ENCODE measurements at places on chromosomes 7 and 10.

DNA sequence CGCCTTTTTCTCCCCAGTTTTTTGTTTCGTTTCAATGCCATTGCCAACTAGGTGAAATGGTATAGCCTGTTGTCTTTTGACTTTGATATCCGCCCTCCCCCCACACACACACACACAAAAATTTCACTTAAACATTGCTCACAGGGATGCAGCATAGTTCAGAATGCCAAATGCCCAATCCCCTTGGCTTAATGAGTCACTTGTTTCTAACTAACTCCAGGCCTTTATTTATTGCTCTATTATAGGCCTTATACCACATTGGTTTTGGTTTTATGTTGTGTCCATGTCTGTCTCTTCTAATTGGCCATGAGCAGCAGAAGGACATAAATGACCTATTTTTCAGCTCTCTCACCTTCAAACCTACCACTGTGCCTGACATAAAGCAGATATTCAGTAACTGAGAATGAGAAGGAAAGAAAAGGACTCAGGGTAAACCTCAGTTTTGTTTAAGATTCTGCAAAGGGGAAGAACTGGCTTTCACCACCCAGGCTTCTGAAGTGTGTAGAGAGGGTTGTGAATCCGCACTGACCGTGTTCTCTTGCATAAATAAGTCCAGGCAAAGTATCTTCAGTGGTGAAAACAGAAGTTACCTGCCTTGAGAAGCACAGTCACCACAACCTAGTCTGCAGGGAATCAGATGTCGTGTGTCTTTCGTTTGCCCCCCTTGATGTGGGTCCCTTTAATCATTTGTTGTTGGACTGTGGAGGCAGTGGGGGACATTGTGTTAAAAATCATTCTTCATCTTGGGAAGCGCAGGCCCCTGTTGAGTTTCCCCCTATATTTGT lies 139.8 kb downstream of the CELF2 start:
- no peak for DNase-seq

DNA sequence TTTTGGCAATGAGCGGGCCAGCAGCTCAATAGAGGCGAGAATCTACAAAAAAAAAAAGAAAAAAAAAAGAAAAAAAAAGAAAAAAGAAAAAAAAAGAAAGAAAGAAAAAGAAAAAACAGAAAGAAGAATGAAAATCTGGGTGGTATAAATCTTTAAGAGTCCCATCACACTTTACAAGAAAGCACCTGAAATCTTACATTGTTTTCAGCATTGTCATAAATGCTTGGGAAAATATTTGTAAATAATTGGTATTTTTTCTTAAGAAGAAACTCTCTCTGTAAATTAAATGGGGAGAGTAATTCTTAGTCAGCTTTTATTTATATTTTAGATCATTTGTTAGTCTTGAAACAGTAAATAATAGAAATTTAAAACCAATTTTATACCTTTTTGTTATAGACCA lies 38.2 kb downstream of the NDUFB2 start:
- DNase-seq = no peak

GRCh38 chr10:98260350-98260749 lies 7.6 kb downstream of the LOXL4 start:
- no peak for DNase-seq

DNA sequence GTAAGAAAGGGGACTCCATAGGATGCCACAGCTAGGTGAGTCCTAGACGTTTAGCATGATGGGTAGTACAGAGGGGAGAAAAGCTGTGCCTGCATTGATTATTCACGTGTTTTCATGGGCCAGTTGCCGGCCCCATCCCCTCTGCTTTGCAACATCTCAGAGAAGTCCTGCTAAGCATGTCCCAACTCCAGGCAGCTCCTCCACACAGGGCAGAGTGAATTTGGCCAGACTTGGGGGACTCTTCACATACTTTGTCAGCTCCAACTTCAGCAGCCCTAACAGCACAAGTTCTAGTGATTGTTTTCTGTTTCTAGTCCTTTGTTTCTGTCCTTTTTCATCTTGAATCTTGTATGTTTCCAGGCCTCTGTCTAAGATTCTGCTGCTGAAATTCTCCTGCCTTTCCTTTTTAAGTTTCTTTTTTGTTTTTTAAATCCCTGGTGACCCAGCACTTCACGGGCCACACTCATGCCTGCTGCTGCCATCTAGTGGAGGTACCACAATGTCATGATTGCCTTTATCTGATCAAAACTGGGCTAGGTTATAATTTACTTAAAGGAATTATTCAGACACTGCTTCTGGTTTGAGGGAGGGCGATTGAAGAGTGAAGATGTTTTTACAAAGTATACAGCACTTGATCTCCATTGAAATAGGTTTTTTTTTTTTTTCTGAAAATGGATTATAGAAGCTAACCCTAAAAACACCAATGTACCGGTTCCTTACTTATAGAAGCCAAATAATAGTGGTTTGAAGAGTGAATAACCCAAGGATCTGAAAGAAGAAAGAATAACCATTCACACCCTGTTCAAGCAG lies 276.9 kb downstream of the CSTF2T start:
- peak; percentile 33 for DNase-seq

DNA sequence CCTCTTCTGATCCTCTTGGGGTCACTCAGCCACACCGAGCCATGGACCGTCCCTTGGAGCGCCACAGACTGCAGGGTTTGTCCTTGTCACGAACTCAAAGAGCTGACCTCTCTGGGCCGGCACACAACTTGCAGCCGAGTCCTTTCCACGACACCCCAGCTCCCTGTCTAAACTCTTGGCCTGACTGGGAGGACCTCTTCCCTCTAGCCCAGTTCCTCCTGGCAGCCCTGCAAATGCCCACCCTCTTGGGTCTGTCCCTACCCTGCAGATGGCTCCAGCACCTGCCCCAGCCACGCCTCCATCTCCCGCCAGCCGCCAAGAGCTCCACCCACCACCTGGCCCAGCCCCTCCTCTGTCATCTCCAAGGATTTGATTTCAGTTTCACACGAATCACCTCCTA lies 339.2 kb downstream of the DNAJB6 start:
- DNase-seq = peak; percentile 35

- DNase-seq = no peak
Measured at GRCh38 chr7:169276-170172, 22.8 kb upstream of the FAM20C start.

GRCh38 chr10:109982812-109983211 lies 25.0 kb upstream of the ADD3 start:
- no peak for DNase-seq

DNA sequence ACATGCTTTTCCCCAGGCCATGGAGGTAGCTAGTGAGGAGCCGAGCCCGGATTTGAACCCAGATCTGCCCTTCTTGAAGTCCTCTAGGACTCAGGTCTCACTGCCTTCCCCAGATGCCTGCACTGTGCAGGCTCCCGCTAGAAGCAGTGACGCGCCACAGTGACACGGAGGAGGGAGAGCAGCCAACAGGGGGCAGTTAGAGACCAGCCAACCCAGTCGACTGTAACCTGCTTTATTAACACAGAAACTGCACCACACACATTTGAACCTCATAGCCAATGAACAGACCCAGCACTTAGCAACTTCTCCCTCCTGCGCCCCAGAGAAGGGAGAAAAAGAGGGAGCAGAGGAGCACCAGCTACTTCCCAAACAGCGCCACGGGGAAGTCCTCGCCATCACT lies 27.4 kb downstream of the PILRA start:
- peak; percentile 31 for DNase-seq

DNA sequence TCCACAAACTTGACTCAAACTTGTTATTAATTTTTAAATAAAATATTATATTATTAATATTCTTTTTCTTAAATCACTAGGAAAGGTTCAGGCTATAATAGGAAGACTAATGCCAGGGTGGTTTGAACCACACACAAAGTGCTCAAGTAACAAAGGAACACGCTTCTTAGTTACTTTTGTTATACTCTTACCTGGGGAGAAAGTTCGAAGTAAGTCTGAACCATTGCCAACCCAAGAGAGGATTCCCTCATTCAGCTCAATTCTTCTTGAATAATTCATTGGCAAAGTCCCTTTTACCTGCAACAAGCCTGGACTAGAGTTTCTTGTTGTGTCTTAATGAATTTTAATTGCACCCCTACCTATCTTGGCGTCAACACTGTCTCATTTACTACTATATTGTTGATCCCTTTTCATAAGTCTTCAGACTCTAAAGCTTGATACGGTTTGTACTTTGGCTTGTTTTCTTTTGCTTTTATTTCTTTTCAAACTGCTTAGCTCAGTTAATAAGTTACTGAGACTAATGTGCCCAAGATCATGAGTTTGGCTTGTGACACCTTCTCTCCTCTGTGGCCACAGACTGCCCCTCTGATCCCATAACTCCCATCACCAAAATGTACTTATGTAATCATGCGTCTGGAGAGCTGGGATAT lies 10.2 kb upstream of the C10orf67 start:
- DNase-seq = no peak

DNA sequence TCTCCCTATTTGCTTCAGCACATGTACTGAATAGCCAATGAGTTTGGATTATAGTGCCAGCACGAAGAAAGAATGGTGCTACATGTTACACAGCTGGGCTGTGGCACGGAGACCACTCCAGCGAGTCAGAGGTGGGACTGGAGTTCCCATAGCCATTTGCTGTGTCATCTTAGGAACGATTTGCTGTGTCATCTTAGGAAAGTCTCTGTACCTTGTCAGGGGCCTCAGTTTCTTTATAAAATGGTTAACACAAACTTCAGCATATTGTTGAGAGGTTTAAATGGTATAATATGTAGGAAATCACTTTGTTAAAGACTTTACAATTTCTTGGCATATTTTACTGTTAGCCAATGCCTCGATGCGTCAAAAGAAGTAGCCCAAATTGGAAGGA lies 609.4 kb downstream of the LRMDA start:
- no peak for DNase-seq

DNA sequence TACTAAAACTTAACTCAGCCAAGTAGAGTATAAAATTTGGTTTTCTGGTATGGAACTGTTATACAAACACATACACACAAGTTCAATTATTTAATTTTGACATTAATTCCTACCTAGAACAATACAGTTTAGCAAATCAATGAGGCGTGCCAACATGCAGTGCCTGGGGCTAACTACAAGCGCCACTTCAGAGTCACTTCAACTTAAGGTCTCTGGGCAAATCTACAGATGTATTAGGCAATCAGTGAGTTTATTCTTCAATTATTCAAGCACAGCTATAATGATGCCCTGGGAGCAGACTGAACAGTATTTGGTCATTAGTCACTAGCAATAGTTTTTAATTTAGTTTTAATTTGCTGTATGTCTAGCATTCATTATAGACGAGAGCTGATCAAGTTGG lies 51.6 kb downstream of the HIBADH start:
- DNase-seq = peak; percentile 90

DNA sequence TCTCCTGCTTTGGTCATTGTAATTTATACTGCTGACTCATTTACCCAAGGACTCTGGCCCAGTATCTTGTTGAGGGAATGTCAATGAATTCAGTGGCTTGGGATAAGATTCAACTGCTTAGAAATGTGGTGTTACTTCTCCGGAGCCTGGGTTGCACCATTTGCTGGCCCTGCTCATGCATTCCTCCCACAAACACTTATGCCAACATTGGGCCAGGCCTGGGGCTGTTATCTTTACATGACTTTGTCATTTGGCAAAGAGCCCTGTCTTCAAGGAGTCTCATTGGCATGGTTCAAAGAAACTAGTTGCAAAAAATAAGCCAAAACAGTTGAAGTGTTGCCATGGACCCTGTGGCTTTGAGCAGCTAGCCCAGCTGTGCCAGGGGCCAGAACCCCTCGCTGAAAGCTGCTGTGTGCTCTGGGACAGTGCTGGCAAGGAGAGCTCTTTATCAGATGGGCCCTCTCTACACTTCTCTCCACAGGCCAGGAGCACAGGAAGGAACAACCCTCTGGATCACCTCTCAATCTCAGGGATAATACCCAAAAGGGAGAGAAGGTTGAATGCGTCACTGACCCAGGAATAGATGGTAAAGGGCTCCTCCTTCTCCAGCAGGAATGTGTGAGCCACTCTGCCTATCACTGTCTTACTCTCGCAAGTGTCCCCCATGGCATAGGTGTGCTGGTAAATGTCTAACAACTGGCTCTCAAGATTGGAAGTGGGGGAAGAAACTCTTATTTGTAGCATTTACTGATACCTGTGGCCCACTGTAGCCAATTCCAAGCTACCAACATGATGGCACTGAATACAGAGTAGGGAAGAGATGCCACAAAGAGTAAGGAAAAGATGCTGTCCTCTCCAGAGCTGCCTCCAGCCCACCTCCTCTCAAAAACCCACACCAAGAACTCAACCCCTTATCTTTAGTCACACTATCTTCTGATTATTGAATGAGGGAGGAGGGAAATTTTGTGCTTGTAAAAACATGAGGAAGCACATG lies 23.5 kb upstream of the PDE1C start:
- DNase-seq = no peak

GRCh38 chr10:110803239-110803749 lies 68.4 kb upstream of the PDCD4 start:
- peak; percentile 48 for DNase-seq

DNA sequence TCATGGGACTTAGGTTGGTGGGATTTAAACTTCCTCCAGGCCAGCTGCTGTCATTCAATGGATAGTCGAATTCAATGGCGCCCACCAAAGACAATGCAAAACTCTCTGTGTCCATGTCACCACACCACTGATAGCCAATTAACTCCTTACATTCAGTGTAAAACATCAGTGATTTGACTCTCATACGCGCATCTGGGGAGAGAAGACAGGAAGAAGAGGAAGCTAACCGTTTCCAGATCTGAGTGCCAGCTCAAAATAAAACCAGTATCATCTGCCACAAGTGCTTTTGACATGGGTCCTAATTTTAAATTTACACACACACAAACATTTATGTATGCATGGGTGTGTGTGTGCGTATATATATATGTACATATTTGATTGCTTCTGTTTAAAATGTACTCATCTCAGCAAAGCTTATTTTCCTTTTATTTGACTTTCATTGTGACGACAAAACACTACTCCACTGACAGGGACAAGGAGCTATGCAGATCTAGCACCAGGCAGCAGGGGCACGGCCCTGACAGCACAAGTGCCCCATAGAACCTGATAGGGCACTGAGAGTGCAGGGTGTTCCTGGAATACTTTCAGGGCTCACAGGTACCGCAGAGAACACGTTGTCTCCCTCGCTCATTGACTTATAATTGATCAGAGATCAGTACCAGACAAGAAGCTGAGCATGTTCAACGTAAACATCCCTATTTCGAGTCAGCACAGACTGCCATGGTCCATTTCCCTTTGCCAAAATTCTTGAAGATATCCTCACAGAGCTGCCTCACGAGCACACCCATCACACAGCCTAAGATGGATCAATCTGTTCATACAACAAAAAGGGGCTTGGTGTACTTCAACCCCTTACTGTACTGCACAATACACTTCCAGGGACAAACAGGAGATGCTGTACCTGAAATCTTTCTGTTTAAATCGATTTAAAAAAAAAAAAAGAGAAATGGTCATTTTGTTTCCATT lies 176.1 kb downstream of the COBL start:
- DNase-seq = no peak

All from NCI-H69 (cell line).